ENCODE measurements at places on chromosomes 2 and 18. TPM values are rescaled to one million over a fixed set of nuclear protein-coding genes. Genes with fewer than 3 reads are reported as not detected.

Gene CCDC150
- total RNA-seq = 2.2 TPM

DNA sequence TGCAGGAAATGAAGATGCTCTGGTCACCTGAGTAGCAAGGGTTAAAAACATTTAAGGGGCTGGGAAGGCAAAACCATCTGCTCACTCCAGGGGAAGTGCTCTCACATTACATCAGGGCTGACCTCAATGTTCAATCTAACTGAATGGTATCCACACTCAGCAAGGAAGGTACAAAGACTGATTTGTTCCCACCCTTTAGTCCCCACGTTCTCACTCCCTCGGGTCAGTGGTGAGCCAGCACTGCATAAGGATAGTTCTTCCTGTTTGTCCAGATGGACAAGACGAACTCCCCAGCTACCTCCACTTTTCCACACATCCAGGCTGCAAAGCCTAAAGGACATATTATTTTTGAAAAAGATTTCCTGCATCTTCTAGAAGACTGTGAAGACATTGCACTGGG, 126.6 kb upstream of the SLC14A2 start:
- no peak for DNase-seq

DNA sequence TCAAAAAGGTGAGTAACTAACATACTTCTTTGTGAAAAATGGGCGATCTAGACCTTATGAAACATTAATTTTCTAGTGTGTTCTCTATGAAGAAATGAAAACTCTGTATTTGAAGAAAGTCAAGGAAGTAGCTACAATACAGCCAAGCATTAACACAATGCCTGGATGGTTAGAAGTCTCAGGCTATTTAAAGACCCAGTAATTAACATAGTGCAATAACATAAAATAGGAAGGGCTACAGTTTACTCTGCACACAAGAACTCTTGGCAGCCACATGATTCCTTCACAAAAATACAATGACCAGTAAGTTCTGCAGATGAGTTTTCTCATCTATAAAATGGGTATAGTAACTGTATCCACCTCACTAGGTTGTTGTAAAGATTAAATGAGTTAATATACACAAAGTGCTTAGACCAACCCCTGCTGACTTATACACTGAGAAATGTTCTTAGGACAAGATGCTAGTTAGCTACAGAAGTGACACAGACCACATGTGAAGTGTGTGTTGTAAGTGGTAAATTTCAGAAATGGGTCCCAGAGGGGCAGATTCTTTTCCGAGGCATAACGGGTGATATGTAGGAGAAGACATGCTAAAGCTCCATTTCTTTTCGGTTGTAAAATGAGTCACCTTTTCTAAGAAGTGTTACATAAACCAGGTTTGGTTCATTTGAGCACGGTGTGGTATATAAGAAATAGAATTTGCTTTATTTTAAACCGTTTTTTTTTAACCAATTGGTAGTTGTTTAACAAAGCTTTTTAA, 61.8 kb downstream of the CXCR4 start:
- no peak for DNase-seq

GRCh38 chr2:239846789-239847676, 178.1 kb downstream of the NDUFA10 start:
- peak; percentile 12 for DNase-seq

Gene AFF3
- total RNA-seq = 2.3 TPM

- DNase-seq = no peak
These were observed 165.2 kb upstream of the APCDD1 start for GRCh38 chr18:10289251-10289650.

DNA sequence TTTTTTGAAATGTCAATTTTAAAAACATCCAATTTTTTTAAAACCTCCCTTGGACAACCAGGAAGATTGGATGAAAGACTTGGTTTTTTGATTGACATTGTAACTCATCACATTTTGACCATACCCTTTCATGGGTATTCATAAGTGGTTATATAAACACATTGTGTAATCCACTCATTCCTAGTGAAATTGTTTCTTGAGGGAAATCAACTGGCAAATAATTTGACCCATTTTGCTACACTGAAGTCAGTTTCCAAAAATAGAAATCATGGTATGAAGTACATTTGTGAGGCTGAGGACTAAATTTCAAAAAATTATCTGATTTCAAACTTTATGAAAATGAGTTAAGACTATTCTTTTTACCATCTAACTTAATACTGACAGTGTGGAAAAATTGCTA, 31.5 kb downstream of the FBXO48 start:
- no peak for DNase-seq

DNA sequence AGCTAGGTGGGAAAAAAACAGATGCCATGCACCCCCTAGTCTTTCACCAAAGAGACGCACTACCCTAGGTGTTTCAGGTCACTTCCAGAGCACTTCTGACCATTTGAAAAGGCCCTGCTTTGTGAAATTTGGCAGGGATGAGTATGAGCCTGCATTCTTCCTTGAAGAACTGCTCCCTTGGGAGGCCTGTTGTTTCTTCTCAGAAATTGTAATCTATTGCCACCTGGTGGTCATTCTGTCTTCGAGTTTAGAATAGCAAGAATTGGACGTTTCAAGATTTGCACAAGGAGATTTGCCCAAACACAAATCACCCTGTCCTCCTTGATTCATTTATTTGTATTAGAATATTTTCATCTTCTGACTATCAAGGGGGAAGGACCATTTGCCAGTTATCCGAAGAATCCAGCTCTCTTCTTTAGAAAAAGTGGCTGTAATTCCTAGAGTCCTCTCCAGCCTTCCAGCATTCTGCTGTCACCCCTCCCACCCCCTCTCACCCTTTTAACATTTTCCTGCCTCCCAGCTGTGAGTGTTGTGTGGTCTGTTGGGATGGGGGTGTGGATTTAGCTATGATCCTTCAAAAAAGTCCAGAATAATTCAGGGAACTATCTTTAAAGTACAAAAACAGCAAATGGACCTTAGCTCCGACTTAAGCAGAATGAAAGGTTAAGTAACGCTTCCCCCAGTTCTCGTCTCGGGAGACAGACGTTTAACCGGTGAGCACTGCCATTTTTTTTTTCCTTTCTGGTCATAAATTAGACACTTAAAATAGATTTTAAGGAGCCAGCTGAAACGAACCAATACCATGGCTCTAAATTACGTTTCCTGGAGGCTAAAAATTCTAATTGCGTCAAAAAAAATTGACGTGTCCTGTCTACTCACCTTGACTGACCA, 3.7 kb upstream of the GAD1 start:
- no peak for DNase-seq

DNA sequence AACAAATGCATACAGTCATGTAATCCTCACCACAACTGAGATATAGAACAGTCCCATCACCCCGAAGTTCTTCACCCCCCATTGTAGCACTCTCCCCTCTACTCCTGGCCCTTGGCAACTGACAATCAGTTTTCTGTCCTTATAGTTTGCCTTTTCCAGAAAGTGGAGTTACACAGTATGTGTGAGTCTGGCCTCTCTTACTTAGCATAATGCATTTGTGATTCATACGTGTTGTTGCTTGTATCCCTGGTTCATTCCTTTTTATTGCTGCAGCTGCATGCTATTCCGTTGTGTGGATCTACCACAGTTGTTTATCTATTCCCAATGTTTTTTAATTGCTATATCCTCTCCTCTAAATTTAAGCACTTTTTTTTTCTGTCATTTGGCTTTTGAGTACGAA, 17.6 kb downstream of the ACYP2 start:
- DNase-seq = no peak

All from left lobe of liver (tissue), 2 donors.